Fibroblast of skin of left biceps (primary cell): ENCODE measurements at places on chromosomes 13 and 19.
A peak's percentile ranks its signal among the peaks of the same experiment; 100 is the strongest.

GRCh38 chr13:20457670-20458069 lies 68.0 kb downstream of the CRYL1 start:
- no peak for DNase-seq

GRCh38 chr19:1156305-1156801 lies 17.7 kb downstream of the SBNO2 start:
- no peak for DNase-seq

DNA sequence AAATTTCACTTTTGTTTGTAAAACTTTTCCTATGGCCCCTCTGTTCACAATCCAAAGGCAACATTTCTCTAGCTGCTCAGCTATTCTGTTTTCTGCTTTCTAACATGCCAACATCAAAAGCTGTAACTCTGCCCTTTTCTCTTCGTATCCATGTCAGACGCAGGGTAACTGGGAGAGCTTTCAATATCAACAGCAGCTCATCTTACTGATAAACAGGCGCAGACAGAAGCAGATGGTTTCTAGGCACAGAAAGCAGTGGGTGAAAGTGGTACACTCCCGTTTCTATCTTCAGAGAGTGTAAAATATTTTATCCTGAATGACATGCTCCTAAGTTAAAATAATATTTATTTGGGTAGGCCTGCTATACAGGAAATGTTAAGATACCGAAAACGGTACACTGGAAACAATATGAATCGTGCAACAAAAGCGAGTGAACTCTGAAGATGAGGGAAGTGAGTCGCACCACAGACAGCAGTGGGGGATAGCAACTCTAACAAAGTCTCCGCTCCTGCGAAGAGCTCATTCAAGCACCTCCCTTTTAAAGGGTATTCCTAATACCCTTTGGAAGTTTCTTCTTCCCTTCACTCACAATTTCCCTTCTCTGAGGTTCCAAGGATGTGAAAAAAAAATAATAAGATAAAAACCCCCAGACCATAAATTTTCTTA lies 798.3 kb downstream of the GPC5 start:
- no peak for DNase-seq

GRCh38 chr13:83622422-83622784 lies 259.9 kb downstream of the SLITRK1 start:
- no peak for DNase-seq

DNA sequence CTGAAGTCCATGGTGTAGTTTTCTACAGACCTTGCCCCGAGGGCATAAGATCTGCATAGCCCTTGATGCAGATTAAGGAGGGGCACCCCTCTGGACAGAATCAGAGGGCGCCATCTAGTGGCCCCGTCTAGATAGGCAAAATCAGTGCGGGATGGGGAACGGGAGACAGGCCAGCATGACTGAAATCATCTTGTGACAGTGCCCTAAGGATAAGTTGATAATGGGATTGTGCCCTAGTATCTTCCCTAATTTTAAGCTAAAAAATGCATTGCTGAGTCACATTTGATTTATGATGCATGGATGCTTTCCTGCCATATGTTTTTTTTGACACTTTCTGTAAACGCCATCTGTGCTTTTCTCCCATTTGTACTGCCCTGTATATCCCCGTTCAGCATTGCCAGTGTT lies 19.0 kb upstream of the GPI start:
- DNase-seq: peak; percentile 18
